ENCODE measurements at places on chromosomes 5 and 9.

- no peak for DNase-seq
Observed at GRCh38 chr5:43874772-43875171, 271.8 kb downstream of the NNT start.

DNA sequence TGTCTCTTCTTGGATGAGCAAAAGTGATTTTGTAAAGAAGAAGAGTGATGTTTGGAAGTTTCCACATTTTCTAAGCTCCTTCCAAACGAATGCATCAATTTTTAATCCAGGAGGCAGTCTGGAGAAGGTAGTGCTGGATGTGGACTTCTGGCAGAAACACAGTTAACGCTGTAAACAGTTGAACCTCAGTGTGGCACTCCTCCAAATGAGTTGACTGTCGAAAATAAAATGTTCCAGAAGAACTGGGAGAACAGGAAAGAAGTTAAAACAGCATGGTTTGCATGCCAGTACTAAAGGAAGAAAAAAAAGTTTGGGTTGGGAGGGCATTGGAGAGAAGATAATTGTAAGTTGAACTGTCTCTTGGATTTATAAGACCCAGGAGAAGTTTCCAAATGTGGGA is 6.5 kb downstream of the ZNF462 start:
- no peak for DNase-seq

- no peak for DNase-seq
Observed at GRCh38 chr5:134609232-134609851, 23.3 kb downstream of the SAR1B start.

GRCh38 chr5:166165596-166165995 is 2125.8 kb upstream of the WWC1 start:
- no peak for DNase-seq

GRCh38 chr9:84556556-84556955 is 113.0 kb upstream of the NTRK2 start:
- no peak for DNase-seq

DNA sequence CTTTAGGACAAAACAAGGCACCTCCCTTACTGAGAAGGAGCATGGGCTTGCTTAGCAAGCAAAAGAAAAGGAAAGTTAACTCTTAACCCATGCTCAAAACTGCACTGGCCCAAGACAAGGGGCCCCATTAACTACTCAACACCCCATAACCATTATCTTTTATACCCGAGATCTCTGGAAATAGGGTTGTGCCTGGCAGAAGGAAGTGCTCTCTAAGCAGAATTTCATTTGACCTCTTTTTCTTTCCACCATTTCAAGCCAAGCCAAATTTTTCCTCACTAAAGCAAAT is 167.2 kb downstream of the RASEF start:
- no peak for DNase-seq

DNA sequence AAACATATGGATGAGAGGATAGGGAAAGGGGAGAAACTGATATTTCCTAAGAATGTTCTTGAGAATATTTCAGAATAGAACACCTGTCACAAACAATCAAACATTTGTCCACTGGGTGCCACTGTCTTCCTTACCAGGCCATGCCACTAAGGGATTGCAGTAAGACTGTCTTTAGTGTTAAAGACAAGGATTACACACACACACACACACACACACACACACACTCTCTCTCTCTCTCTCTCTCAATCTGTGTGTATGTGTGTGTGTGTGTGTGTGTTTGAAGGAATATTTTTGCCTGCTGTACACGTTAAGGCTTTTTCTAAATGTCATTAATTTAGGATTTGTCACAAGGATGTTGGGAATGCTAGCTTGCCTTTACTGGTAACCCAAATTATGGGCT is 54.4 kb downstream of the CCDC192 start:
- DNase-seq, result peak; percentile 2

- no peak for DNase-seq
Observed at GRCh38 chr9:110590816-110591215, 11.3 kb upstream of the SVEP1 start.

DNA sequence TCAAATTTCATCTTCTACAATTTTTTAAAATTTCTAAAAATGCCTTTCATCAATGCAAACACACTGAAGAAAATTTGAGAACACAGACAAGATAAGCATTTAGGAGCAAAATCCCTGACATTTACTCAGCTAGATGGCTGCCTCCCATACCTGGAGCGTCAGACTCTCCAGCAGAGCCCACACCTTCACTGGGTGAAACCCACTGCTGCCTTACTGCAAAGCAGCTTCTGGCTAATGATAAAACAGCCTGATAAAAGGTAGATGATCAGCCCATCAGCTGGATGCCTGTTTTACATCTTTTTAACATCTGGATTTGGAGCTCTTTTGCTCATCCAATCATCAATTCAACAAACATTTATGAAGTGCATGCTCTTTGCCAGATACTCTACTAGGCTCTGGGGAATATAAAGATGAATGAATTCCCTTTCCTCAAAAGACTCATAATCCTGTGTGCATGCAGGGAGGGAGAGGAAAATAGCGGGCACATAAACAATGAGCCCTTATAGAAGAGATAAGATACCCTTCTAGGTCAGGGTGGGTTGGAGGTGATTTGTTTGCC is 271.2 kb downstream of the SAXO1 start:
- DNase-seq, result no peak

- DNase-seq, result no peak
Observed at GRCh38 chr5:159881967-159882366, 34.3 kb upstream of the ADRA1B start.

DNA sequence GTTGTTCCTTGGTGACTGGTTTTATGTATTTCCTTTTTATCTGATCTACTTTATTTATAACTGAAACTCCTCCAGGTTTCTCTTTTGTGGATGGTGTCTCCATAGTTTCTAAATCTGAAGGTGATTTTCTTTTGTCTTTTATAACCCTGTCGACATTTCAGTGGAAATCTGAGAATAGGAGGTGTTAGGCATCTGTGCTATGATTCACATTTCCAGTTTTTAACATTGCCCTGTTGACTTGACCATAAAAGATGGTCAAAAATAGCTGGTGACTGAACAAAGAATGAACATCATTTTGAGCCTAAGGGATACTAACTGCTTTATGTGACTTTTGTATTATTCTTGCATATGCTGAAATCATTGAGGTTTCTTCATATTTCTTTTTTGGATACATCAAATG is 190.5 kb downstream of the PCSK1 start:
- no peak for DNase-seq

DNA sequence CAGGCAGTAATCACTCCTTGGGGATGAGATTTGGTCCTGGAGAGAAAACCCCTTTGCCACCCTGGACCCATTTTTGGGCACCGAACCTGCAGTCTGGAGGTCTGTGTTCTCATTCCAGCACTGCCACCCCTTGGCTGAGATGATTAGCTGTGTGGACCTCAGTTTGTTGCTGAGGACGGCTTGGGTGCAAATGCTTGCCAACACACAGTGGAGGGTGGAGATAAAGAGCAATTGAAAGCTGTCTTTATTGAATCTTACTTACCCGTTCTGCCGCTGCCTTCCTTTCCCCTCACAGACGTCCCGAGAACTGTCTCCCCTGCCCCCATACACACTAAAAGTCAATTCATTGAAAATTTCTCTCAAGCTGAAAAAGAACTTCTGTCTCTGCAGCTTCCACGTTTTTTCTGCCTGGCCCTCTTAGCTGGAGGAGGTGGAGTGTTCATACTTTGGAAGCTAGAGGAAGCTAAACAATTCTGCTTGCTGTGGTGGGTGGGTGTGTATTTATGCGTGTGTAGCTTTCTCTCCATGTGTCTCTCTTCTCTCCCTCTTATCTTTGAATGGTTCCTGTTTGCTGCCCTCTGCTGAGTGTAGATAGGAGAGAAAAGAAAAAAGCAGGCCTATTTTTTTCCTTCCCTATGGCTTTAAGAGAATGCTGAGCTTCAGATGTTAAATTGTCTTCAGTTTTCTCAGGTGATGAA is 6.6 kb downstream of the GALNT10 start:
- DNase-seq, result no peak

DNA sequence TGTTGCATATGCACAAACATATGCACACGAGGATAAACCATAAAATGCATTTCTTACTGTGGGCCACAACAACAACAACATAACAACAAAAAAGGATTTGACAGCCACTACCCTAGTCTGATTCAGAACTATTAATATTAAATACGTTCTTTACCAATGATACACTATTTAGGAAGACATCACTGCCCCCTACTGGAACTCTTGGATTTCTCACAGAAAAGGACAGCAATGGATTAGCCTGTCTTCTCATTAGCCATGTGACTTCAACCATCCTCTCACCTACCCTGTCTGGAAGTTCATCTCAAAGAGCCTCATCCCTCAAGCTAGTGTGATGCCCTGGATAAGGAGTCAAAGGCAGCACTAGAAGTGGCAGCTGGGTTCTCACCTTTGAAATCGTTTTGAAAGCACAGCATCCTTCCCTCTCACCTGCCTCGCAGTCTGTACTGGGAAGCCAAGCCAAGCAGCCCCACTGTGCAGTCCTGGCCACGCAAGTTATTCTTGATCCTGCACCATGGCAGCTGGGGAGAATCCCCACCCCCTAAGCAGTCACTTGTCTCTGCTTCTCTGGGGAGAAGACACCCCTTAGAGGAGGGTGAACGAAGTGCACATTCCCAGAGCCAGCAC is 64.6 kb downstream of the SH3TC2 start:
- DNase-seq, result no peak

- DNase-seq, result no peak
Observed at GRCh38 chr9:87147839-87148238, 200.5 kb upstream of the GAS1 start.

DNA sequence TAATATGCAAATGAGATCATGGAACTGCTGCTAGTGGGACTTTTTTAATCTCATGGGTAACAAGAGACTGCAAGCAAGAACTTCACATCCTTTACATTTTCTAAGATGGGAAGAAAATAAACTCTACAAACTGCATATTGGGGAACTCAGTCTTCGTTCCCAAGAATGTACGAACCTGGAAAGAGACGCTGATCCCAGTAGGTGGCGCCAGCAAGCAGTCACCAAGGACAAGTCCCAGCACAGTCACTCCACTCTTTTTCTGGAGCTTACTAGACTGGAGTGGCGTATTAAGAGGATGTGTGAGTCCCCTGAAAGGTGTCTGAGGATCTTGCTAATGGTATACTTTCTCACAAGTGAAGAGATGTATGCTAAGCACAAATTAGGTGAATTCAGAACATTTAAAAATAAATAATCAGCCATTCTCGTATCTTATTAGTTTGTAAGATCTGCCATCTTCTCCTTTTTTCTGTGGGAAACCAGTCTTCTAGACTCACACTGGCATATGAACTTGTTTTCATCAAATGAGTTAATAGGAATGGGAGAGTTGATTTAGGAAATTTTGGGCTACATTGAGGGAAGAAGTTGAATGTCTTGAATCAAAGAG is 16.0 kb upstream of the PUM3 start:
- peak; percentile 26 for DNase-seq

DNA sequence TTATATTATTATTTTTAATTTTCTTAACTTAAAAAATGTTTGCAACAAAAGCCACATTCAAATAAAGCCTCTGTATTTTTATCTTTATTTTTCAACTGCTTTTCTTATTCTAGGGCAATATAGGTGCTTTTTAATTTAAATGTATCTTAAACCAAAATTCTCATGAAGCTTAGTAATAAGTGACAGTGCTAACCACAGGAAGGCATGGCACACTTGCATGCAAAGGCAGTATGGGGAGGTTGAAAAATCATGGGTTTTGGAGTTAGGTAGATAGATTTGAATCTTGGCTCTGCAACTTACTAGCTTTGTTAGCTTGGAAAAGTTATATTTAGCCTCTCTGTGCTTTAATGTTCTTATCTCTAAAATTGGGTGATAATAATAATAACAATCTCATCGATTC is 458.0 kb downstream of the DMAC1 start:
- DNase-seq, result no peak

- peak; percentile 4 for DNase-seq
Observed at GRCh38 chr9:85258823-85259370, 482.9 kb downstream of the AGTPBP1 start.

GRCh38 chr9:33776578-33776977 is 18.8 kb upstream of the PRSS3 start:
- no peak for DNase-seq

- no peak for DNase-seq
Observed at GRCh38 chr5:98635656-98636055, 137.8 kb upstream of the RGMB start.

- no peak for DNase-seq
Observed at GRCh38 chr9:131218370-131218769, 57.9 kb downstream of the FAM78A start.

GRCh38 chr5:134543820-134544614 is 18.5 kb downstream of the JADE2 start:
- DNase-seq, result no peak

- no peak for DNase-seq
Observed at GRCh38 chr9:112326194-112326593, 7.2 kb downstream of the PTBP3 start.

GRCh38 chr5:6904860-6905259 is 191.6 kb downstream of the TENT4A start:
- no peak for DNase-seq

DNA sequence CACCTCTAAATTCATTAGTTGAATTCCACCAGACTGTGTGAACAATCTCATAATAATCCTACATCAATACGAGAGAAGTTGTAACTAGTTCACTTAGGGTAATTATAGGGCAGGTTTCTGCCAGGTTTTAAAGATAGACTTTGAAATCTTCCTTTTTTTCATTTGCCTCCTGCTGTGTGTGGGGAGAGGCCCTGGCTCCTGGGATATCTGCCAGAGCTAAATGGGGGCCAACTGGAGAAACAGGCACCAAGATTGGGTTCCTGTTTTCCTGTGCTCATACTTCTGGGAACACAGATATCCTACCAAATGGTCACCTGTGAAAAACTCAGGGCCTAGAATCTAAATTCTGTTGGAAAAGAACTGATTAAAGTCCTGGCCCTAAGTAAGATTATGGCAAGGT is 42.3 kb downstream of the SH3RF2 start:
- DNase-seq, result no peak
